ENCODE measurements at places on chromosomes 16 and 17. TPM values are rescaled to one million over a fixed set of nuclear protein-coding genes. Genes with fewer than 3 reads are reported as not detected.
A peak's percentile ranks its signal among the peaks of the same experiment; 100 is the strongest.

GRCh38 chr16:14017886-14018285, 53.2 kb upstream of the MRTFB start:
- no peak for DNase-seq

DNA sequence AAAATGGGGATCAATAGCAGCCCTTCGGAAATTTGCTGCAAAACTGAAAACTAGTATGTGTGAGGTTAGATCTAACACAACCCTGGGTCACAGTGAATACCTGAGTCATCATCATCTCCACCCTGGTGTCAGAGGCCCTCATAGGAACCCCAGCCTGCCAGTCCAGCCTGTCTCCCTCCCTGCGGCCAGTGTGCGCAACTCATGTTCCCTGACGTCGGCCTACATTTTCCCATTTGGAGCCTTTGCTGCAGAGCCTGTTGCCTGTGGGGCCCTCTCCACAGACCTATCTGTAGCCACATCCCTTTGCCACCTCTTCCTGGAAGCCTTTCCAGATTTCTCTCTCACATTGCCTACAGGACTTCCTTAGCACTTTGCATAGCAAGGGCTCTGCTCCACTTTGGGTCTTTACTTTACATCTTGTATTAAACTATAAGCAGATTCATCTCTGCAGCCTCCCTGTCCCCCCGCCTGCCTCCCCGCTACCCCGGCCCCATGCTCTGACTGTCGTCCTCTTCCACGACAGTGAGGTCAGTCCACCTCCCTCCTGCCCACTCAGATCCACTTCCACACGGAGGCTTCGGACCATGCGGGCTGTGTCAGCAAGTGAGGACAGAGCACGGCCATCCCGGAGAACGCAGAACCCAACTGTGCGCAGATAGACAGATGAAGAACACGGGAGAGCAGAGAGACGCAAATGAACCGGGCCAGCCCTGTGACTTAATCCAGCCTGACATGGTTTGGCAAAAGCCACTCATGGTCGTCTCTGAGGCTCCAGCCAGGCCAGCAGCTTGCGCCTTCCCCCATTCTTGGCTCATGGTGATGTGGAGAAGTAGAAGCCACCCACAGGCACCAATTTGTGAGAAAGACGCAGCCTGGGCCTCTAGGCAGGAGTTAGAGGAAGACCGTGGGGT, 31.0 kb downstream of the NGFR start:
- peak; percentile 63 for DNase-seq

Gene CTRB2
- 7.3 TPM for total RNA-seq

GRCh38 chr16:55113210-55113609, 182.5 kb downstream of the IRX5 start:
- DNase-seq: no peak

DNA sequence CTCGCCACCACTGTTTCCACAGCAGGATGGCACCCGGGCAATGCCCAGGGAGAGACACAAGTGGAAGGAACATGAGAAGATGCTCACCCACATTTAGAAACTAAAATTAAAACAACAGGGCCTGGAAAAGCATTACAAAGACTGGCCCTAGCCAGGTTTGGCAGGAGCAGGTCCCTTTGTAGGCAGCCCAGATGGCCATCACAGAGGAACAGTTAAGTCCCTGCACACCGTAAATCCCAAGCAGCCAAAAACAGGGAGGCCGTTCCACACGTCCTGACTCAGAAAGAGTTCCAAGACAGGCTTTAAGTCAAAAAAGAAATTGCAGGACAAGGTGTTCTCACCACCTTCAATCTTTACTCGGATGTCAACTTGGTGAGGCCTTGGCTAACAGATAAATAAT, 127.1 kb downstream of the DYNLRB2 start:
- no peak for DNase-seq

Gene COPZ2
- 72.7 TPM for total RNA-seq

DNA sequence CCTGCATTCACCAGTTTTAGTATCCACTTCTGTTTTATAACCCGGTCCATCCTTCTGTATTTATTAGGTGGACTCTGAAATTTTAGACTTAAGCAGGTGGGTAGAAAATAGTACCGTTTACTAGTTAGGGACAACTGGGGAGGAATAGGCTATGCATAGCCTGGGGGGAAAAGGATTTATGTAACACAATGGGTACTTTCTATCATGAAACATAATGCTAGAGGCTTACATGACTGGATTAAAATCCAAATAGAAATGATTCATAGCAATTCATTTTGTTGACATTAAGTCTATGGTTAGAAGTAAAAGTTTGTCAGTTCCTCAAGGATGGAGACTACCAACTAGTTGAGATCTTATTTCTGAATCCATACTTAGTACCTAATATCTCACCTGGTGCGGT, 18.6 kb downstream of the GAN start:
- no peak for DNase-seq

All from sciatic nerve (tissue), 2 donors.